Cardiac septum (tissue), 1 donor: ENCODE measurements at places on chromosomes 2 and 18. TPM values are rescaled to one million over a fixed set of nuclear protein-coding genes. Genes with fewer than 3 reads are reported as not detected.

Gene TTN
- 4,176 TPM for total RNA-seq

Gene COL4A3
- 1.6 TPM for total RNA-seq

DNA sequence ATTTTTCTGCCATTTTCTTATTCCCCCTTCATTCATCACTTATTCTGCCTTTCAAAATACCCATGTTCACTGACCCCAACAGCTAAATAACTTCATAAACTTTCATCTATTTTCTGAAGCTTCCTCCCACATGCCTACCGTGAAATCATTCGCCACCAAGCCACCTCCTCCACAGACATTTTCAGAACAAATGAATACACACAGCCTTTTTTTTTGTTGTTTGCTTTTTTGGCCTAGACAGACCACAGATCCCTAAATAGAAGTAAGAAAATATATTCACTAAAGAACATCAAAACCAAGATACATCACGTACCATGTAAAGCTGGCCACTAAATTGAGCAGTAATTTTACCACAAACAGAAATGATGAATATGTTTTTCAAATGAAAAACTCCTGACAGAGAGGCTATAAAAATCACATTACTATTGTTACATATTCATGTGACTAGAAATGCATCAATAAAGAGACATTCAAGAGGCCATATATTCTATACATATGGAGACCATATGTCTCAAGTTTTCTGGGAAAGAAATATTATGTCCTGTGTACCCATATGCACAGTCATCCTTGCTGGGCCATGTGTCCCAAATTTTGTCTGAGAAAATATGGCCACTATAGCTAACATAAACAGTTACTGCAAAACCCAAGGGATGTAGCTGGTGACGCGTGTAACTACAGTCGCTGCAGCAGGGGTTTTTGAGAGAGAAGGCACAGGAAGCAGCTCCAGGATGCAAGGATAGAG is 200.3 kb downstream of the FBXO15 start:
- DNase-seq, result no peak

GRCh38 chr2:147976102-147976501 is 44.4 kb downstream of the ORC4 start:
- DNase-seq, result no peak

DNA sequence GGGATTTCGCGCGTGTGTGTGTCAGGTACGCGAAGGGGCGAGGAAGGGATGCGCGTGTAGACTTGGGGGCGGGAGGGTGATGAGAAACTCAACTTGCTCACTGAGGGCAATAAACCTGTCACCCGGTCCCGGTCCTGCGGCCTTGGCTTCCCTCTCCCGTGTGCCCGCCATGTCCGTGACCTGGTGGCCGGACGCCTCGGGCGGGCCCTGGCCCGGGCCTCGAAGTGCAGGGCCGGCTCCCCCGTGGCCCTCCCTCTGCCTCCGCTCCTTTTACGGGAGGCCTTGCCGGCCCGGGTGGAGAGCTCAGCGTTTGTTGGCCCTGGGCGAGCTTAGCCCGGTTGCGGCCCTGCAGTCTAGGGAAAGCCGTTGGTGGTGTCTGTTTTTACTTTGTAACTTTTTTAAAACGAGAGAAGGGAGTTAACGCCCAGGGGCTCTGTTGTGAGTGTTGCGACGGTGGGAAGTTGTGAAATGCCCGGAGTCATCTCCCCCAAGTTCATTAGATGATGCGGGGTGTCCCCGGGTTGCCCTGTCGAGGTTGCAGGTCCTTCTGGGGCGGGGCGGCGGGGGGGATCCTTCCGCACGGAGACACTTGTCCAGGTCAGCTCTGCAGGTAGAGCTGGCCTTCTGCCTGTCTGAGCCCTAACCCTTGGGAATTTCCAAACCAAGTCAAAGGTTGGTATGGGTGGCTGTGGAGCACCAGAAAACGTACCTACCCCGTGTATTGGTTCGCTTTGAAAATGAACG is 883 bp downstream of the SMCHD1 start:
- peak; percentile 89 for DNase-seq

DNA sequence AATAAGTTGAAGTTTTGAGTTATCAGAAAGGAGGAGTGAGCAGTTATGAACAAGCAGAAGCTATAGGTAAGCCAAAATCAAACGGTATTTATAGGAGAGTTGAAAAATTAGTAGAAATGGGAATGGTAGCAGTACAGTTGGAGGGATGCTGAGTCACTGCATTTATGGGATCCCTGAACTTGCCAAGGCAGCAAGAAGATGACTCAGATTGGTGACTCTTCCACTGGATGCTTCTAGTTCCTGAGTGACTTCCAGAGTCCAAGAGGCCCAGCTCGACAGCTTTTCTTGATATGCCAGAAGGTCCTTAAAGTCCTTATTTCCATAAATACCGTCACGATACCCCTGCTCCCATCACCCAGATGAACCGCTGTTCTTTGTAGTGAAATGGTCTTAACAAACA is 31.1 kb upstream of the ACTR3 start:
- DNase-seq, result no peak

Gene SKOR2
- total RNA-seq, result not detected

Gene TMEM163
- 0.38 TPM for total RNA-seq

Gene RAB27B
- total RNA-seq, result 0.08 TPM

- no peak for DNase-seq
These were observed 115.4 kb upstream of the CDC42EP3 start for GRCh38 chr2:37786854-37787253.

GRCh38 chr18:32975163-32975436 is 202.3 kb upstream of the KLHL14 start:
- DNase-seq, result no peak

DNA sequence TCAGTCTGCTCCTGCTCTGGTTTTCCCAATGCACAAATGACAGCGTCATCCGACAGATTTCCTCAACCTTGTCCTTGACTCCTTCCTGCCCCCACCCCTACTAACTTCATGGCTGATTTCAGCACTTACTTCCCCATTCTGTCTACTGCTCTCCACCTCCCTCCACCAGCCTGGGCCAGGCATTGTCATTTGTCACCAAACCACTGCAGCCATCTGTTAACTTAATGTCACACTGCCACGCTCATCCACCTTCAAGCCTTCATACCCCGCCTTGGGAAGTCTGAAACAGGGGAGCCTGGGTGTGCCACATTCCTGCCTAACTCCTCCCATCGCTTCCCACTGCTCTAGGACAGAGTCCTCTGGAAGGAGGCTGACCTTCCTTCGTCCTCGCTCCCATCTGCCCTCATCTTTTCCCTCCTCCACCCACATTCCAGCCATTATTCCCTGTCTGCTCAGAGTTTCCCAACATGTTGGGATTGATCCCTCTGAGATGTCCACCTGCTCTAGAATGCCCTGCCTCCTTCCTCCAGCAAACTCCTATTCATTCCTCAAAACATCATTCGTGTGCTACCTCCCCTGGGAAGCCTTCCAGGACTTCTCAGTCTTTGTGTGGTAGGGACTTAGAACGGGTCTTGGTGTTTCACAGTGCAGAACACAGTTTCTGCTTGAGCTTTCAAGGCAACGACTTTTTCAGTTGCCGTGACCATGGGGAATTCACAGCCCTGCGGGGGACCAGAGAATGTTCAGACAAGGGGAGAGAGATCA is 42.2 kb upstream of the SMAD7 start:
- no peak for DNase-seq

GRCh38 chr2:190999949-191000665 is 13.9 kb downstream of the STAT1 start:
- no peak for DNase-seq

Gene ZNF385B
- 6.7 TPM for total RNA-seq

- no peak for DNase-seq
These were observed 24.3 kb downstream of the NCKAP1 start for GRCh38 chr2:183014005-183014404.

DNA sequence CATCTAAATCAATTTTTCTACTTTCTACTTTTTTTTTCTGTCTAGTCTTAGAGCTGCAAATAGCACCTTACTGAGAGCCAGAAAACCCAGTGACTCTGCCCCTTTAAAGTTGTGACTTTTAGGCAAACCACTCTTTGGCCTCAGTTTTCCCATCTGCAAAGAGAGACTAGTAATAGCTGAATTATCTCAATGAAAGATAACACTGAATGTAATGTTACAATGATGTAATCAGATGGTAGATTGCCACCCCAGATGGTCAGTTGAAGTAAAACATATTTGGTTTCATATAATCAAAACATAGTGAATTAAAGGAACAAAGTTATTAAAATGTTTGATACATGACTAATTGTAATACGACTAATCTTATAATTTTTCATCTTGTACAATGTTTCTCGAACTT is 5.0 kb upstream of the APCDD1 start:
- no peak for DNase-seq

Gene ZBTB7C
- total RNA-seq, result 8.0 TPM
